CD4-positive, alpha-beta T cell (primary cell): ENCODE measurements at places on chromosomes 1 and 21.

- DNase-seq, result no peak
Observed at GRCh38 chr1:242842094-242842493, 317.6 kb upstream of the PLD5 start.

GRCh38 chr1:184506481-184506880 lies 119.7 kb downstream of the C1orf21 start:
- no peak for DNase-seq

GRCh38 chr1:236748268-236748870 lies 46.7 kb upstream of the MTR start:
- DNase-seq, result no peak

- DNase-seq, result no peak
Observed at GRCh38 chr21:45622416-45623097, 21.0 kb upstream of the PCBP3 start.

DNA sequence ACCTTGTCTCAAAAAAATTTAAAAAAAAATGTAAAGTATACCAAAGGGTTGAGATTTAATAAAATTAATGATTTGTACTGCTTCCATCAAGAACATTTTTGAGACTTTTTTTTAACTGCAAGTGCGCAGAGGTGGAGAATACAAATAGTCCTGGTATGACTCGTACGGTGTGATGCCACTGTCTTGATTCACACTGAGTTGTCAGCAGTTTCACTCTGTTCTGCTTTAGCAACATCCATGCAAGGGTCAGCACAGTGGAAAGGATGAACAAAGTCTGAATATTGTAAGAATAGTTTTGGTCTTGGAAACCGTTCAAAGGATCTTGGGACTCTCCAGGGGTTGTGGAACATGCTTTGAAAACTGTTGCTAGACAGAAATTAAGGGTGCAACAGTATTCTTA lies 40.2 kb downstream of the EXO1 start:
- no peak for DNase-seq

- no peak for DNase-seq
Observed at GRCh38 chr1:24566236-24566867, 10.5 kb downstream of the NCMAP start.

DNA sequence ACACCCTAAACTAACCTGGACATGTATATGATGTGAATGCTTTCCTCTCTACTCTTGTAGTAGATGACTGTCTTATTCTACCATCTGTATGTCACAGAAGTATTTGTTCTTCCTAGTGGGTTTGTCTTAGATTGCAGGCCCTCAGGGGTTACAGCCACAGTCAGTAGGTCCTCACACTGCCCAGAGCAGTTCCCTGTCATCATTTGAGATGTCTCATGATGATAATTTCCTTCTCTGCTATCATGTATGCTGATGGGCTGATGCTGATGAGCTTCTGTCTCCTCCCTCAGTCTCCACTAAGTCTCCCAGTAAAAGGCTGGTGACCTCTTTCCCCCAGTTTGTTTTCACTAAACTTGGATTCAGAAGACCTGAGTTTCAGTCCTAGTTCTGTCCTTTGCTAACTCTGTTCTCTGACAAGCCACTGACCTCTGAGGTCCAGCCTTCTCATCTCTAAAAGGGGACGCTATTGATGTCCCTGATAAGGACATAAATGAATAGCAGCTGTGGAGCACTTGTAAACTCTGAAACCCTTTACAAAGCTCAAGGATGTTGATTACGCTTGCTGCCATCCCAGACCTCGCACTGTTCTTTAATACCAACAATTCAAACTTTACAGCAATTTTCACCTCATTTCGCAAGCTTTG lies 3.1 kb upstream of the ETV3 start:
- no peak for DNase-seq

GRCh38 chr1:61005614-61006580 lies 76.5 kb upstream of the NFIA start:
- DNase-seq, result no peak

GRCh38 chr1:194624833-194625232 lies 1438.4 kb upstream of the B3GALT2 start:
- DNase-seq, result no peak

DNA sequence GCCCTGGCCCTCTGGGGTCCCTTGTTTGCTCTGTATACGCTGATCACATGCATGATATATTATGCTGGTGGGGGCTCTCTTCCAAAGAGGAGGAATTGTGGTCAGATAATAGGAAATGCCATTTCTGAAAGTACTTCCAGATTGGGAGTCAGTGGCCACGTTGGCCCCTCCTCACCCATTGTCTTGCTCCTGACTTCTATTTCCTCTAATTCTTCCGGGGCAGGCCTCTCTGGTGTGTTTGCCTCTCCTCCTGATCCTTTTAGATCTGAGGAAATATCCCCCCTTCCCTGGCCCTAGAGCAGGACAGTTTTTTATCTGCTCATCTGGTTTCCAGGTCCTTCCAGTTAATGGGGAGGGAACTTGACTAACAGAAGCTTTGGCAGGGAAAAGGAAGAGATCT lies 2.9 kb downstream of the VANGL2 start:
- no peak for DNase-seq

- no peak for DNase-seq
Observed at GRCh38 chr1:232978091-232978634, 27.8 kb downstream of the NTPCR start.

DNA sequence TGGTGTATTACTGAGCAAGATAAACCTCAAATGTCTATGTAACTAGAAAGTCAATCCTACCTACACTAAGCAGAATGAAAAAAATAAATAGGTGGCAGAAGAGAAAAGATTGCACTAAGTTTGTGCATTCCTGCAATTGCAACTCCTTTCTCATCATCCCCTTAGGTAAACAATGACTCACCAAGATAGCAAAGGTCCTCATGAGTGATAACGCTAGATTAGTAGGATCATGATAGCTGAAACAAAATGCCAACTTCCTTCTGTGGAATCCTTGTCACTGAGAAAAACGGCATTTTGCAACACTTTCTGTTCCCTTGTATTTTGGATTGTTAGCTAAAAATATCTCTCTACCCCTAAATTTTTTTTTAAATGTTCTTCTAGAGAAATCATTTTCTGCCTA lies 20.0 kb upstream of the FCER1A start:
- DNase-seq, result no peak

GRCh38 chr1:206713910-206714312 lies 29.2 kb downstream of the MAPKAPK2 start:
- no peak for DNase-seq

GRCh38 chr1:101239095-101240040 lies 2.5 kb downstream of the S1PR1 start:
- DNase-seq, result peak; percentile 87

- DNase-seq, result no peak
Observed at GRCh38 chr1:92909321-92909720, 51.9 kb downstream of the DIPK1A start.

GRCh38 chr1:110106013-110106941 lies 6.0 kb upstream of the UBL4B start:
- peak; percentile 43 for DNase-seq

DNA sequence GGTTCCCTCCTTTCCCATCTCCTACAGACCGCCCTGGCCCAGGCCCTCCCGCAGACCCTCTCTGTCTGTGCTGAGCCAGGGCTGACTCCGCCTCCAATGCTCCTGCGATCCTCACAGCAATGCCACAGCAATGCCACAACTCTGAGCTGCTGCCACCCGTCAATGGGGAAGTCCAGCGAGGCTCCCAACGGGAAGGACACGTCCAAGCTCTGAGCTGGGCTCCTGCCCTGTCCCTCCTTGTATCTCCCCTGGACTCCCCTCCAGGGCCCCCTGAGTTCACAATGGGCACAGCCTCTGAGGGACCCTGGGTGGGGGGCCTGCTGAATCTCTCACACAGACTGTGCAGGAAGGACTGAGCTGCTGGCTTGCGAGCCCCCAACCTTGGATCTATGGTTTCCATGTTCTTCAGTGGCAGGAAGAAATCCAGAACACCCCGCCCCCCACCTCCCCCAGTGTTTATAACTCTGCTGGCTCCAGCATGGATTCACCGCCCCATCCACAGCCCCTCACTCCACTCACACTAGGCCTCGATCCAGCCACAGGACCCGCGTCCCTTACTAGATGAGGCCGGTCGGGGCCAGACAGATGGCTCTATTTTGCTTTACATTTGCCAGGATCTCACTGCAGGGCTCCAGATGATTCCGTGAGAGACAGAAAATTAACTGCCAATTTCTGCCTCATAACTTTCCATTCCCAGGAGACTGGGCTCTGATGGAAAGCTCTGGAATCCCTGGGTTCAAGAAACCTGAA lies 338.0 kb downstream of the MATN1 start:
- DNase-seq, result no peak

DNA sequence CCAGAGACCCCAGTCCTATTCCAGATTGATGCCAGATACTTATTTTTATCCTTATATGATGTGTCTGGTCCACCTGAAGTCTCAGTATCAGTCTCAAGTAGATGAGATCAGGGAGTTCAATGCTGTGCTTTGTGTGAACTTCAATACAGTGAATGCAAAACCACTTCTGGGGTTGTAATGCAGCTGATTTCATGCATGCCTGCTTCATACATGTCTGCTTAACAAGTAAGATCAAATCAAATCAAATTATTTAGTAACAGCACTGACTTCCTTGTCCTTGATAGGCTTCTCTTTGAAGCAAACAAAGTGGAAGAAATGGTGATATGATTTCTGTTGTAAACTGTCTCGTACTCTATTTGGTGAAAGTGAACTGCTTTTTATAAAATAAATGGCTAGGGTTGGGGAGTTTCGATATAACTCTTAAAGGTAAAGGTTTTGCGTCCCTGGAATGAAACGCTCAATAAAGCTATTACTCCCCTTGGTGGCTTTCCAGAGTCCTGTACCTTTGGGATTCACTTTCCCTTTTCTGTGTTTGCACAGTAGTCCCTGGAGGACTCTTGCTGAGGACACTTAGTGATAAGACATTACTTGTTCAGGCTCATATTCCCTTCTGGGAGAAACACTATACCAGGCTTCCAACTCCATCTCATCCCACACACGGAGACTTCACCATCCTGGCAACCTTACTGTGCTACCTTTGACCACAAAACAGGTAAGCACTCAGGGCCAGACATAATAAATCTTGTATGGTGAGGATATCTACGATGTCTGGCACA lies 59.3 kb downstream of the FH start:
- DNase-seq, result no peak

GRCh38 chr1:48418742-48419141 lies 53.3 kb downstream of the SPATA6 start:
- DNase-seq, result no peak

- DNase-seq, result no peak
Observed at GRCh38 chr1:9400425-9401079, 107.9 kb downstream of the SPSB1 start.

DNA sequence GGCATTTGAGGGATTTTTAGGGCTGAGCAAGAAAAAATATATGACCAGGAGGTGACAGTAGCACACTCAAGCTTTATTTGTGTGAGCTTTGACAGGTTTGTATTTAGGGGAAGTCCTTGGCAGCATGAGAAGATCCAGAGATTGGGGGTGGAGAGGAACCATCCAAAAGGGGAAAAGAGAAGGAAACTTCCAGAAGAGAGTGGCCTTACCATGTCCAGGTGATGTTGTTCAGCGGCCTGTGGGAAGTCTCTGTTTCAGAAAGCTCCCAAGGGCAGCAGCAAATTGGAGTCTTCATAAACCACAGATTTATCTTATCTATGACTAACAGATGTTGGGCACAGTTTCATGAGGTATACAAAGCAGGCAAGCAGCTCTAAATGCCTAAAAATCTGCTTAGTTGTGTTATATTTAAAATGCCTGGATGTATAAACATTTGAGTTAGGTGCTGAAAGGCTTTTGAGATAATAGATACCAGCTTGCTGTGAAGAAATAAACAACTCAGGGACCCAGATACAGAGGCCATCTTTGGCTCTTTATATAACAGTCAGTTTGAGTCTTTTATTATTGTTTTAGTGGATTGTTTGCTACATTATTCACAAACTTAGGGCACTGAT lies 21.2 kb upstream of the ADAR start:
- DNase-seq, result no peak

- no peak for DNase-seq
Observed at GRCh38 chr1:107669996-107670395, 295.0 kb downstream of the VAV3 start.

- no peak for DNase-seq
Observed at GRCh38 chr1:91099746-91100621, 78.1 kb upstream of the ZNF644 start.

- no peak for DNase-seq
Observed at GRCh38 chr1:165697491-165697880, 876 bp downstream of the ALDH9A1 start.

DNA sequence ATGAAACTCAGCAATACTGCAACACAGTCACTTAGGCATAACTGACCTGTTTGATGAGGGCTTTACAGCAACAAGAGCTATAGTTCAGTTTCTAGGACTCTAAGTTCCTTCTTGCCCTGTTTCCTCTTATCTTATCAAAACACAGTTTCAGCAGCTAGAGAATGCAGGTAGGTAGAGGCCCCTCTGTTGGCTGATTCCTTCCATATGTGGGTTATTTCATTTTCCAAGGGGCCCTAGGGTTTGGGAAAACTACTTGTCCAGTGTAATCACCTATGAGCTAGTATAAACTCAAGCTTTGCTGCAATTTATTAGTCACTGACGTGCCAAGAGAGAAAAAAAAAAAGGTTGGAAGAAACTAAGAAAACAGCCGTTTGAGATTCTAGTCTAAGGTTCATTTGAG lies 607.7 kb upstream of the USP24 start:
- DNase-seq, result no peak

- DNase-seq, result no peak
Observed at GRCh38 chr21:30042443-30042842, 102.6 kb upstream of the GRIK1 start.

- no peak for DNase-seq
Observed at GRCh38 chr1:44242746-44243145, 29.5 kb downstream of the DMAP1 start.

DNA sequence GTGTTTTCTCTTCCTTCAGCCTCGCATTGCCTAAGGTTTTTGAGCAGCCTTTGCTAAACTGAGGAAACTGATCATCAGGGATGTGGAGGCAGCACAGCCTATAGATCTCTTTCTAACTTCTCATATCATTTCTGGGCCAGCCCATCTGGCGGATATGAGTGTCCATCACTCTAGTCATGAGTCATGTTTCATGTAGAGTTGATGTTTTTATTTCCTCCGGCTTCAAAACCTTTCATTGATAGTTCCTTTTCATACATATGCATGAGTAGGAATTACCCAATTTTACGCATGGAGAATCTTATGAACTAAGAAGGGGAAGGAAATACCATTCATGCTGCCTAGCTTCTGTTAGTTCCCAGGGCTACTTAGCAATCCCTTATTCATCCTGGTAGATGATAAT lies 66.3 kb downstream of the SPATA46 start:
- no peak for DNase-seq

DNA sequence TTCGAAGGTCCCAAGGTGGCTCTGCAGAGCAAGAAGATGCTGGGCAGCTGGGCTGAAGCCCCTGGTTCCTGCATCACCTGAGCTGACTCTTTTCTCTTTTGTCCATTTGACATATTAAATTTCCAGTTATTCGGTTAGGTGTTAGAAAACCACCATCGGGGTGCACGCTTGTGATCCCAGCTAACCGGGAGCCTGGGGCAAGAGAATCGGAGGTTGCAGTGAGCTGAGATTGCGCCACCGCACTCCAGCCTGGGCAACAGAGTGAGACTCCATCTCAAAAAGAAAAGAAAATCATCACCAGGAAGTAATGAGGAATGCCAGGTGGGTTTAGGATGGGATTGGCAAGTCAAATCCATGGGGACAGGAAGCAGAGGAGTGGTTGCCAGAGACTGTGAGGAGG lies 76.3 kb upstream of the ZC3H12A start:
- DNase-seq, result no peak

- DNase-seq, result no peak
Observed at GRCh38 chr1:119097380-119097779, 43.1 kb downstream of the WARS2 start.
